Glomerular endothelial cell (primary cell): ENCODE measurements at places on chromosomes 5 and 9. TPM values are rescaled to one million over a fixed set of nuclear protein-coding genes. Genes with fewer than 3 reads are reported as not detected.

DNA sequence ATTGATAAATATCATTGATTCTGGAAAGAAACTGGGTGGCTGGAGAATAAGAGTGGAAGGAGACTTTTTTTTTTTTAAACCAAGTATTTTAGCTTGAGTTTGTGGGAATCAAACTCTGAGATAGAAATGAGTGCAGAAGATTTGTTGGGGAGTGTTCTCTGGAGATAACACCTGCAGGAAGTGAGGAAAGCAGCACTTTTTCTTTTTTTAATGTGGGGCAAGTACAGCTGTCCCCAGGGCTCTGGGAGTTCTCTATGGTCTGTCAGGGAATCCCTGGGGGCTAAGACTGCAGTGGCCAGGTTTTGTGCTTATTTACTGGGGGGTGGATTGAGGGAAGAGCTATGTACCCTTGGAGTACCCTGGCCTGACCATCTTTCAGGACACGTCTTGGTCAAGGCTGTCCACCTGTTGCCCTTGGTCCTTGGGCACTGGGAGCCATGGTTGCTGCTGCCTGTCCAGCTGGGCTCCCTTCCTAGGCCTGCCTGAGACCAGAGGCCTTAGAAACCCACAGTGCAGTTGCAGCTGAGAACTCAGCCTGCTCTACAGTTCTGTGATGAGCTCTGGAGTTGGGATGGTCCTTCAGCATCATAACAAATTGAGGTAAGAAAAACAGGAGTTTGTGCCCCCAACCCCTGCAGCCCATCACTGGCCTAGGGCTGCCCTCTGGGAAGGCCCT lies 85.8 kb downstream of the PHAX start:
- DNase-seq = no peak

DNA sequence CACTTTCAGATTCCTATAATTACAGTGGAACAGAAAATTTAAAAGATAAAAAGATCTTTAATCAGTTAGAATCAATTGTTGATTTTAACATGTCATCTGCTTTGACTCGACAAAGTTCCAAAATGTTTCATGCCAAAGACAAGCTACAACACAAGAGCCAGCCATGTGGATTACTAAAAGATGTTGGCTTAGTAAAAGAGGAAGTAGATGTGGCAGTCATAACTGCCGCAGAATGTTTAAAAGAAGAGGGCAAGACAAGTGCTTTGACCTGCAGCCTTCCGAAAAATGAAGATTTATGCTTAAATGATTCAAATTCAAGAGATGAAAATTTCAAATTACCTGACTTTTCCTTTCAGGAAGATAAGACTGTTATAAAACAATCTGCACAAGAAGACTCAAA lies 29.5 kb downstream of the ZFYVE16 start:
- DNase-seq = no peak

DNA sequence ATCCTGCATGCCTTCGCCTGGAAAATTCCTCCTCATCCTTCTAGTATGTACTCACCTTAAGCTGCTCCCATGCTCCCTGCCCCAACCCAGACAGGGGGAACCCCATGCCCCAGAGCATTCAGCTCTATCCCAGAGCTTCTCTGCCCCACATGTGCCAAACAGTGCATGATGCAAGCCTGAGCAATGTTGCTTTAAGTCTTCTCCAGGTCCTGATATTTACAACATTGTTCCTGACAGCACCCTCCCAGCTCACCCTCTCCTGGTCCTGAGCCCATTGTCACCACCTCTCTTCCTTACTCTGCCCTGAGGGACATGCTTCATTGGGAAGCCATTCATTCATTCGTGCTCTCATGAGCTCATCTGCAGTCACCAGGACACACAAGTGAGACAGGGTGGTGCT lies 23.4 kb upstream of the BARX1 start:
- DNase-seq = no peak

DNA sequence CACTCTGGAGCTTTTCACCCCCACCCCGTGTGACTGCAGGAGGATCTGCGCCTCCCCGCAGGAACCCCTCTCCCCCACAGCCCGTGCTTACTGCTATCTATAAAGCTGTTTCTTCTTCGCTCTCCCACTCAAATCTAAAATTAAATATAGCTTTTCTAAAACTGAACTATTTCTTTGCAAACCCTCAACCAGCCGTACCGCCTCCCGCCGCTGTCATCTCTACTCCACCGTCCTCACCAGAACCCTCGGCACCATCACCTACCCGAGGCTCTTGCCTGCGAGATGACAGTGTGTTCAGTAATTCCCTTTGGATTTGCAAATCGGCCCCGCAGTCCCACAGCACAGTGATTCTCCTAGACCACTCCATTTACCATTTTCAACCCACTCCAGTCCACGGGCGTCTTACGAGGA lies 13.6 kb downstream of the LPCAT1 start:
- no peak for DNase-seq

Gene MCTP1
- total RNA-seq = 9.0 and 51.7 TPM in 2 replicates
